ENCODE measurements at places on chromosomes 4 and X.

DNA sequence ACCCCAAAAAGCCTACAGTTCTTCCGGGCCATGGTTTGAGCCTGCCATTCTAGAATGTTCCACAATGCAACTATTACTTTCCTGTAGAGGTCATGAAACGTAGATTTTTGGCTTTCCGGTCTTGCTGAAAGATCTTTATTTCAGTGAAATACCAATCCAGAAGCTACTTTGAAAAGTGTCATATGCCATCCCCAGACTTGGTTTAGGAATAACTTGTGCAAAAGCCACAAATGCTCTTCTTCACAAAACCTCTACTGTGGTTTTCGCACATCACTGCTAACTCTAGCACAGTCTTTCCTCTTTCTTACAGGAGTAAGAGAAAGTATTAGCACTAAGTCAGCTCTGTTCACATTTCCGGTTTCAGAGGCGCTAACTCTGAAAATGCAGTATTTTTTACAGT, 12.7 kb upstream of the CD40LG start:
- DNase-seq: no peak

GRCh38 chr4:133969202-133969848, 232.3 kb downstream of the PABPC4L start:
- DNase-seq: no peak

- no peak for DNase-seq
Observed at GRCh38 chrX:53086464-53086863, 4.3 kb downstream of the TSPYL2 start.

GRCh38 chr4:37639551-37640285, 46.5 kb downstream of the RELL1 start:
- no peak for DNase-seq

GRCh38 chr4:125760201-125760819, 445.6 kb downstream of the FAT4 start:
- DNase-seq: no peak

DNA sequence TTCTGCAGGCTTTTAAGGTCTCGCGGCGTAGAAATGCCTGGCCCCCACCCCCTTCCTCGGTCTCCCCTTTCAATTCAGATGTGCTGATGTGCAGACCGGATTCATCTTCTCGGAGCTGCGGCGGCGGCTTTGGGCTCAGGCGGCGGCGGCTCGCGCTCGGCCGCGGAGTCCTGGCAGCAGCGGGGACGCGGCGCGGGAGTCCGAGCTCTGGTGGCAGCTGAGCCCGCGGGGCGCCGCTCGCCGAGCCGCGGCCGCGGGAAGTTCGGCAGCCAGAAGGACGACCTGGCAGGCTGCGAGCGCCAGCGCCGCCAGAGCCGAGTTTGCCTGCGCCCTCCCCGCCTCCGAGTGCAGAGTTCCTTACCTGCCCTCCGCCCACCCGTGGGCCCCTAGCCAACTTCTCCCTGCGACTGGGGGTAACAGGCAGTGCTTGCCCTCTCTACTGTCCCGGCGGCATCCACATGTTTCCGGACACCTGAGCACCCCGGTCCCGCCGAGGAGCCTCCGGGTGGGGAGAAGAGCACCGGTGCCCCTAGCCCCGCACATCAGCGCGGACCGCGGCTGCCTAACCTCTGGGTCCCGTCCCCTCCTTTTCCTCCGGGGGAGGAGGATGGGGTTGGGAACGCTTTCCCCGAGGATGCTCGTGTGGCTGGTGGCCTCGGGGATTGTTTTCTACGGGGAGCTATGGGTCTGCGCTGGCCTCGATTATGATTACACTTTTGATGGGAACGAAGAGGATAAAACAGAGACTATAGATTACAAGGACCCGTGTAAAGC, 448 bp downstream of the TLL1 start:
- no peak for DNase-seq

GRCh38 chr4:51866835-51867234, 23.9 kb downstream of the DCUN1D4 start:
- no peak for DNase-seq

DNA sequence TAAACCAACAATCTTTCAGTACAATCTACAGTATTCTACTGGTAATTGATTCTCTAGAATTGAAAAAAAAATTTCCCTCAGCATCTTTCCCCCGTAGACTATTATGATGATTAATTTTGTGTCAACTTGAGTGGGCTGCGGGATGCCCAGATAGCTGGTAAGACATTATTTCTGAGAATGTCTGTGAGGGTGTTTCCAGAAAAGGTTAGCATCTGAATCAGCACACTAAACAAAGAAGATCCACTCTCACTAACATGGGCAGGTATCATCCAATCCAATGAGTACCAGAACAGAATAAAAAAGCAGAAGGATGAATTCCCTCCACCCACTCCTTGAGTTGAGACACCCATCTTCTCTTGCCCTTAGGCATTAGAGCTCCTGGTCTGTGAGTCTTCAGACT, 186.1 kb upstream of the MAB21L2 start:
- DNase-seq: no peak

DNA sequence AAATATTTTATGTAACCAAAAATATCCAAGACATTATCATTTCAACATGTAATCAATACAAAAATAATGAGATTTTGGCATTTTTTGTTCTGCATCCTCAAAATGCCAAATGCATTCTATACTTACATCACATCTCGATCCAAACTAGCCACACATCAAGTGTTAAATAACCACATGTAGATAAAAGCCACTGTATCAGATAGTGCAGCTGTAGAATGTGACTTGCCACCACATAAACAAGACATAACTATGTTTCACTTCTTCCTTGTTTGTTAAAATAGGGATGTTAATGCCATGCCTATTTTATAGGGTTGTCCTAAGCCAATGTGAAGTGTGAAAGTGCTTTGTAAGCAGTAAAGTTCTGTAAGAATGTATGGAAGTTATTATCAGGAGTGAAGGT, 20.9 kb downstream of the INTS6L start:
- no peak for DNase-seq

- no peak for DNase-seq
Observed at GRCh38 chr4:113336556-113336955, 287.1 kb downstream of the ANK2 start.

DNA sequence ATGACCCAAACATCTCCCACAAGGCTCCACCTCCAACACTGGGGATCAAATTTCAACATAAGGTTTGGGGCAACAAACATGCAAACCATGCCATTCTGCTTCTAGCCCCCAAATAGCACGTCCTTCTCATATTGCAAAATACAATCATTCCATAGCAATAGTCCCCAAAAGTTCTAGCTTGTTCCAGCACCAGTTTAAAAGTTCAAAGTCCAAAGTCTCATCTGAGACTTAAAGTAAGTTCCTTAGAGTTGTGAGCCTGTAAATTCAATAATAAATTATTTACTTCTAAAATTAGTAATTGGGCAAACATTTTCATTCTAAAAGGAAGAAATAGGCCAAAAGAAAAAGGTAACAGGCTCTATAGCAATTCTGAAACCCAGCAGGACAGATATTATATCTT, 8.9 kb upstream of the TASL start:
- DNase-seq: no peak

DNA sequence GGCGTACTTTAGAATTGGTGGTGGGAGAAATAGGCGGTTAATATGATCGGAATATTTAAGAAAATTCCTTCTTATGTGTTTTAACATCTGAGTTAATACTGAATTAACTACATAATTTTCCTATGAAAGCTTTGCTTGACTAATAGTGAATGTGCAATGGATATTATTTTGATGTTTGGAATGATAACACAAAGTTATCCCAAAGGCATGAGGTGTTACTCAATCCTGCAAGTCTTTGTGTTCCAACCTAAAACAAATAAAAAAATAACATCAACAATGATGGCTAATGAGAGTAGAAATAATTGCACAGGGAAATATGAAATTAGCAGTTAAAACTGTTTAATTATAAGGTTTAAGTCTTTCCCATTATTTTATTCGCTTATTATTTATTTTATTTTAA, 183.6 kb upstream of the ARSJ start:
- DNase-seq: no peak

DNA sequence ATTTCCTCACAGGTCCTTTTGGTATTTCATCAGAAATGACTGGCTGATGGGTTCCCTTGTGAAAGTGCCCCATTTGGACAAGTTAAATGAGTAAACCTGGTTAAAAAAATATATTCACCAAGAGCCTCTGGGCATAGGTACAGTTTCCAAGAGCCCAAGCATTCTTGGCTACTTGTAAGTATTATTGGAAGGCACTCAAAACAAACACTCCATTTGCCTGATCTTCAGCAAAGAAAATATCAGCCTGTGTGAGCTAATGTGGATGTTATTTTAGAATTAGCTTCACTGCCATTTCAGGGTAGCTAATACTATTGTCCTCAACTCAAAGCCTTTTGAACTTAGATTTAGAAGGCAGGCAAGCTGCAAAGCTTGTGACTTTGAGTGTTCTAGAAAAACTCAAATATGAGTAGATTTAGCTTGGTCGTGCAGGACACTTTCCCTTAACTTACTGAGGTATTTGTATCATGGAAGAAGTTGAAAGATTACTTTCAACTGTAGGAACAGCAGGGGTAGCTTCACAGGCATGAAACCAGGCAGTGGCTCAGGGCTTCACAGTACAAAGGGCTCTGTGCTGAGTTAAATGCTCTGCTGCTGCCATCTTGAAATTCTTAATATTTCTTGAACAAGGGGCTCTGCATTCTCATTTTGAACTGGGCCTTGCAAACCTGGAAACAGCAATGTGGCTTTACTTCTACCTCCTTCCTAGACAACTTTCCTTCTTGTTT, 177.2 kb downstream of the AMELX start:
- DNase-seq: no peak

GRCh38 chrX:154294791-154295574, at the start of gene TEX28:
Gene TEX28 (minus strand): TSS chrX:154295124. CDS start chrX:154292117, 3,007 bp downstream.
- DNase-seq: no peak

DNA sequence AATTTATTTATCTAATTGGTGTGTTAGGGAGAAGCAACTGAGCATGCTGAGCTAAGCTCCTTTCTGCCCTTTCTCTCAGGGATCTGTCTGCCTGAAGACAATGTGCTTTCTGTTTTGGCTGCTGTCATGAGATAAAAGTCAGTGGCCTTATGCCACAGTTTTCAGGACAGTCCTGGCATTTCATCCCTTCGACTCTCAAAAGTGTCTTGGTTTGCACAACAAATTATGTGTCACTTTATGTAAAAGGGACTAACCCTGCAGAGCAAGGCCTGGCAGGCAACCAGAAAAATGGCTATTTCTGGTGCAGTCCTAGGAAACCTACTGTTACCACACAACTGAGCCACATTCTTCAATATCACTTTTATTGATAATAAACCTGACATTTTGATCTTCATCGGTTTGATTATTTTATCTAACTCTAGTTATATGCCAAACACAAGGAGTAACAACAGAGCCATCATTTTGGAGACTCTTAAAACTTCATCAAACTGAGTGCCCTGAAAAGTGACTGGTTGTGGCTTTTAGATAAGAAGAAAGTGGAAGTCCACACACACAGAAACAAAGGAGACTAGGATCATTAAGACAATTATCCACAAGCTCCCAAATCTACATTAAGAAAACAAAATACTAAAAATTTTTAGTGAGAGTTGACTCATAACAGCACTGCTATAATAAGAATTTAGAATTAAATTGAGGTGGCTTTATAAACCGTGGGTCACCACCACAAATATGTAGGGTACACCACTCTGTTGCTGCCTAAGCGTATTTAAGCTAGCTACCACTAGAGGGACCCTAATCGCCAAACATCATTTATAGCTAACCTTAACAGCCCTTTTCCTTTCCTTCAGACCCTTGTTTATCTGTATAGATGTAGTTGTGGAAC, 95.9 kb upstream of the PTPN13 start:
- DNase-seq: no peak

GRCh38 chr4:8176547-8177399, 18.2 kb upstream of the ABLIM2 start:
- no peak for DNase-seq

GRCh38 chrX:97797076-97797475, 913.4 kb downstream of the RPA4 start:
- no peak for DNase-seq

DNA sequence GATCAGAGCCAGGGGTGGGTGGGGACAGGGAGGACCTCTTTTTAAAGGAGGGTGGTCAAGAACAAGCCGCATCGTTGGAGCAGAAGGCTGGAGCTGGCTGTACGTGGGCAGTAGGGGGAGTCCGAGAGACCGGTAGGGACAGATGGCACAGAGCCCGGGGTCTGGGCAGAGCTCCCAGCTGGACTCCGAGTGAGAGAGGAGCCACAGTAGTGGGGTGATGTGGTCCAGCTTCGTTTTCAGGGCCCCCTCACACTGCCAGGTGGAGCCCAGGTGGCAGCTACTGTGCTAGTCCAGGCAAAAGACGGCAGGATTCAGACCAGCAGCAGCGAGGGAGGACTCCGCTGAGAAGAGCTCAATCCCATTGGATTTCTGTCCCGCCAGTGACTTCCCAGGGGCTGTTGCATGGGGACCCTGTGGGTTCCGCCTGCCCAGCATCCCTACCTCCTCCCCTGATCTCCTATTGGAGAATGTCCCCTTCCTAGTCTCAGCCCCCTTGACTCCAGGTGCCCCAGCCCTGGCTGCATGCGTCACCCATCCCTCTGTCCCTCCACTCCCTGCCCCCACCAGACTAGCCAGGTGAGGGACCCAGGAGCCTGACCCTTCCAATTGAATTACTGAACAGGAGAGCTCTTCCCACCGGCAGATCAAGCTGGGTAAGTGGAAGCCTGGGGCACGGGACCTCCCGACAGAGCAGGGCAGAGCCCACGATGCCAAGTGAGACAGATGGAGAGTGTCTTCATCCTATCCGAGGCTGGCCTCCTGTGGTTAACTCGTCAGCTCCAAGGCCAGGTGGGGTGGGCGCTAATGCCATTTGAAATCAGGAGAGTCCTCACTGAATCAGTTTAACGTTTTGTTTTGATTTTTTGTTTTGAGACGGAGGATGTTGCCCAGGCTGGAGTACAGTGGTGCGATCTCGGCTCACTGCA, 2.9 kb downstream of the ARHGAP4 start:
- no peak for DNase-seq

GRCh38 chr4:149238097-149238496, 577.5 kb downstream of the IQCM start:
- no peak for DNase-seq

GRCh38 chr4:48033825-48034413, 17.3 kb downstream of the NIPAL1 start:
- no peak for DNase-seq

- no peak for DNase-seq
Observed at GRCh38 chr4:13627178-13627605, 333 bp downstream of the BOD1L1 start.

DNA sequence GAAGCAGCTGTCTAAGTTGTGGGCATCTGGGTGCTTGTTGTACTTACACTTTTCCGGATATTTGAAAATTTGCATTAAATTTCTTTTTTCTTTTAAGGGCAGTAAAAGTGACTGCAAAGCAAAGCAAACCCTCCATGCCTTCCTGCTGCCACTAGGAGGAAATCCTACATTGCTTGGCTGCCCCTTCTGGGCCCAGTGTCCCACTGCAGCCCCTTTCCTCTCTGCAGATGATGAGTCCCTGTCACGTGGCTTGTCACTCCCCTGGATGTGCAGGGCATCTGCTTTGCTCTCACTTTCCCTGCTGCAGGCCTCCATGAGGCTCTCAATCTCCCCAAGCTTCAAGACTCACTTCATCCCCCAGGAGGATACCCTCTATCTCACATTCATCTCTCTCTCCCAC, 12.7 kb downstream of the TSR2 start:
- no peak for DNase-seq

- no peak for DNase-seq
Observed at GRCh38 chr4:34178476-34178875, 2065.8 kb downstream of the ARAP2 start.
